ENCODE measurements at places on chromosomes 3 and 15.
A peak's percentile ranks its signal among the peaks of the same experiment; 100 is the strongest.

DNA sequence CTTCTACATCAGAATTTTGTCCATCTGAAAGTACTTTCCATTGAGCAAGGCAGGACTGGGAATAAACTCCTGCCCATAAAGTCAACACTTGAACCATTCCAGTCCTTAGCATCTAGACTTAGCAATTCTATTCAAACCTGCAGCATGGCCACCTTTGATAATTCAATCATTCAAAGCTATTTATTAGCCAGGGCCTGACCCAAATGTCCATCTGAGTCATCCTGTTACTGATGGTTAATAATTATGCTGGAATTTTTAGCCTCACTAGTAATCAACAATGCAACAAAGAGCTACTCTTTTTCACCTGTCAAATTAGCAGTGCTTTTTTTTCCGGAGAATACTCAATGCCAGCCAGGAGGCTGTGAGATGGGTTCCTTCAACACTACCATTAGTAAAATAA is 72.7 kb upstream of the SNRK start:
- no peak for DNase-seq

DNA sequence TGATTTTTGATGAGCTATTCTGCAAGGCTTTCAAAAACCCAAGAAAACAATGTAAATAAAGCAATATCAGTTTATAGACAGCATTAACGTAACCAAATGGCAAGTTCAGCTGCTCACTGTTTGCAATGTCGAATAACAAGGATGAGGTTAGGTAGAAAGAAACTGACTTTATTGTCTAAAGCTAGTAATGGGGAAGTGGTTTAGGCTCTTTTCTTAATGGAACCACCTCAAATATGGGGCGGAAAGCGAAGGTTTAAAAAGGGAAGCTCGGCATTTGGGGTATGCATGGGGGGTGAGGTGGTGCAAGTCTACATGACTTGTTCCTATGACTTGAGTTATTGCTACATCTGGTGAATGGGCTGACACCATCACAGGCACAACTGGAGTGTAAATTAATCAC is 1060.2 kb downstream of the NSUN3 start:
- DNase-seq, result no peak

DNA sequence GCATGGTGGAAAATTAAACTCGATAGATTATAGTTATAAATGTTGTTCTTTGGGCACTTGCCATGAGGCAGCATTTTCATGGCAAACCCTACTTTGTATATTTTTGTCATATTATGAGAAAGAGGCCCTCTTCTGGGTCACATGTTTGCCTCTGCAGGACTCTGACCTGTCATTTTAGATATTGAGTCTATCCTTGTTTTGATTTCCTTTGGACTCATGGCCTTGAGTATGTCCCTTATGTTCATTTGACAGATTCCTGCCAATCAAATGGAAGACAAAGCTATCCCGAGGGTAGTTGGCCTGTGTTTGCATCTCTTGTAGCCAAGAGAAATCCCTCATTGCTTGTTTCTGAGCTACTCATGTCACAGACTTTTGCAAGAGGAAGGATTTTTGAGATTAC is 226.3 kb downstream of the LPP start:
- DNase-seq, result no peak

- no peak for DNase-seq
Measured at GRCh38 chr3:156251424-156251823, 131.0 kb downstream of the KCNAB1 start.

- no peak for DNase-seq
Measured at GRCh38 chr15:37099319-37100108, 835 bp downstream of the MEIS2 start.

DNA sequence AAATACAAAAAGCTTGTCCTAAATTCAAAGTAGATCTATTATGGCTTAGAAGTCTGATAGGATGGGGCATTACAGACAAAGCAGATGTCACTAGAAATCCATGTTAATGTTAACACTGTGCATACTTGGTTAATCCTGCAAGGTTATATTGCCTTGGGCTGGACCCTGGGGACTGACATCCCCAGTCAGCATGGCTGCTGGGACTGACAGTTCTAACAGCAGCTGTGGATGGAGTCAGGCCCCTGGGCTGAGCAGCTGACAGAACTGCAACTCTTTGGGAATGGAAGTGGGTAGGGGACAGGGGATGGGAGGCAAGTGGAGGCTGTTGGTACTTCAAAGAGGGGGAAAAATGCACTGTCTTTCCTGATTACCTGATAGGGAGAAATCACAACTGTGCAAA is 7.5 kb downstream of the P2RY1 start:
- DNase-seq, result no peak

GRCh38 chr3:48399387-48400172 is 27.6 kb downstream of the FBXW12 start:
- no peak for DNase-seq

DNA sequence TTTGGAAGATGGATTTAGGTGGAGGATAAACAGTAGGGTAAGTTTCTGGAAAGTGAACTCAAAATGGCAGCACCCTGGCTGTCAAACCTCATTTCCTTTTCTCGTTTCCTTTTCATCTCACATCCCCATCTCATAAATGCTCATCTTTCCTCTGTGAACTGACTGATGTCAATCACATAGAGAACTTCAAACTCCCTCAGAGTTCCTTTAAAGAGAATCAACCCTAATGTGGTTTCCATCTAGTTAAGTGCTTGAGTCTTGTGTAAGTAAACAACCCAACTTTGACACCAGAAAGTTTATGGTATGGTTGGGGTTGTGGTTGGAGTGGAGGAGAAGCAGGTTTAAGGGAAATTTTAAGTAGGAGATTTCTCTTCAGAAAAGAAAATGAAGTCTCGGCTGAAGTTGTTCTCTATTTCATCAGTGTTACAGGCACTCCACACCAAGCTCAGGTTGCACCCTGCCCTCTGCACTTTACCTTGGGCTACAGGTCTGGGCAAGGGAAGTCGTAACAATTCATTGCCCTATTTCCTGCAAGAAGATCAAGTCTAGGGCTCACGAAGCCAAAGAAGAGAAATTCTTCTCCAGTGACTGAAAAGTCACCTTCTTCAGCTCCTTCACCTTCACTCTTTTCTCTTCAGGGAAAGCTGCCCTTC is 34.4 kb upstream of the TNIK start:
- DNase-seq, result no peak

DNA sequence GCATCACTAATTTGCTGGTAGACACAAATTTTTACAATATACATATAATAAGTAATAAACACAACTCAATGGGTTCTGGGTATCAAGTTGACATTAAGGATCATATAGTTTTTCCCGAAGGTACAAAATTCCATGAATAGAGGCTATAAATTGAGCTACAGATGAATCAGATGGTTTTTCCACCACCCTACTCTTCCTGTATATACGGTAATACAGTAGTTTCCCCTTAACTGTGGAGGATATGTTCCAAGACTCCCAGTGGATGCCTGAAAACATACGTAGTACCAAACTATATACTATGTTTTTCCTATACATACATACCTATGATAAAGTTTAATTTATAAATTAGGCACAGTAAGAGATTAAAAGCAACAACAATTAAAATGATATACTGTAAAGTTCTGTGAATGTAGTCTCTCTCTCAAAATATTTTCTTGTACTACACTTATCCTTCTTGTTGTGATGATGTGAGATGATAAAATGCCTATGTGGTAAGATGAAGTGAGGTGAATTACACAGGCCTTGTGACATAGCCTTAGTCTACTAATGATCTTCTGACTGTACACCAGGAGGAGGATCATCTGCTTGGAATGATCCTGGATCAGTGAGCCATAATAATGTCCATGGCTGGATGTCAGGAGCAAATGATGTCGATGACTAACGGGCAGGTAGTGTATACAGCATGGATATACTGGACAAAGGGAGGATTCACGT is 116.7 kb downstream of the NR1I2 start:
- DNase-seq, result no peak

- no peak for DNase-seq
Measured at GRCh38 chr3:54733106-54734006, 194.5 kb downstream of the LRTM1 start.

DNA sequence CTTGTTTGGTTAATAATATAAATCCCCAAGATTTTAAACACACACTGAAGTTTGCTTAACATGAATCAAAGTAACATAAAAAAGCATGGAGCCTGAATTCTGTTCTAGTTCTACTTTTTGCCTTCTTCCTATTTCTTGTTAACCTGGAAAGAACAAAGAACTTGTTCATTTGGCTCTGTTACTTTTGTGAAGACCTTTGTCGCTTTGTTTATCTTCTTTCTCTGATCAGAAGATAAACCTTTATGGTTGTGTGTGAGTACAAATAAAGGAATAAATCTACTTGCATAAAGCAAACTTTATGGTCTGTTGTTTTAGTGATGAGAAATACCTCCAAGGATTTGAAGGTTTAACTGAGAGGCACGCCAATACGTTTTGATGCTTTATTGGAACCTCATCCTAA is 210.1 kb upstream of the SATB1 start:
- no peak for DNase-seq

DNA sequence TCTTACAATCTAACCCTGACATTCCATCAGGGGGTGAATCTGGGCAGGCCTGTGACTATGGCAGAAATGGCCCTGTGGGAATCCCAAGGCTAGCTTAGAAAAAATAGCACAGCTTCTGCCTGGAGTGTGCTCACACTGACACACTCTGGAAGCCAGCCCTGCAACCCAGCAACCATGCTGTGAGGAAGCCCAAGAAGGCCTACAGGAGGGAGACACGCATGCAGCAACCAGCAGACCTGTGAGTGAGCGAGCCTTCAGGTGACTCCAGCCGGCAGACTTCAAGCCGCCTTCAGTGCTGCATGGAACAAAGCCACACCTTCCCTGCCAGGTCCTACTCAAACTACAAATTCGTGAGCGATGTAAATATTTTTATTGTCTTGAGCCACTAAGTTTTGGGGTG is 26.1 kb downstream of the RAB6B start:
- DNase-seq, result no peak

- DNase-seq, result no peak
Measured at GRCh38 chr3:70889162-70890019, 577.0 kb upstream of the MDFIC2 start.

- no peak for DNase-seq
Measured at GRCh38 chr3:43693594-43693993, 2.9 kb downstream of the ABHD5 start.

GRCh38 chr3:143811602-143812001 is 36.7 kb downstream of the SLC9A9 start:
- no peak for DNase-seq

DNA sequence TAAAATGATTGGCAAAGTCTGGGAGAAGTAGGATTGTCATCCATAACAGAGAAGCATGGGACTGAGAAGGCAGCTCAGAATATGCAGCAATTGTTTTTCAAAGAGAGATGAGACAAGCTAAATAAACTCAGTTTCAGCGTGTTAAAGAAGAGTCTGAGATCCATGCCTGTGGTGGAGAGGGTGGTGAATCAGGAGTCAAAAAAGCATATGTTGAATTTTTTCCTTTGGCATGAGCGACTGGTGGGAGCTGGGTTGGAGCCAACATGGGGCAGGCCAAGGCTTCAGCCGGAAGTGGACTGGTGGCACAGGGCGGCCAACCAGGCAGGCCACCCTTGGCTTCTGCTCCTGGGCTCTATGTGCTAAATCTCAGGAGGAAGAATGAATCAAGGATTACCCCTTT is 102.0 kb downstream of the SST start:
- DNase-seq, result no peak

GRCh38 chr3:182711853-182712252 is 81.5 kb upstream of the ATP11B start:
- DNase-seq, result no peak

DNA sequence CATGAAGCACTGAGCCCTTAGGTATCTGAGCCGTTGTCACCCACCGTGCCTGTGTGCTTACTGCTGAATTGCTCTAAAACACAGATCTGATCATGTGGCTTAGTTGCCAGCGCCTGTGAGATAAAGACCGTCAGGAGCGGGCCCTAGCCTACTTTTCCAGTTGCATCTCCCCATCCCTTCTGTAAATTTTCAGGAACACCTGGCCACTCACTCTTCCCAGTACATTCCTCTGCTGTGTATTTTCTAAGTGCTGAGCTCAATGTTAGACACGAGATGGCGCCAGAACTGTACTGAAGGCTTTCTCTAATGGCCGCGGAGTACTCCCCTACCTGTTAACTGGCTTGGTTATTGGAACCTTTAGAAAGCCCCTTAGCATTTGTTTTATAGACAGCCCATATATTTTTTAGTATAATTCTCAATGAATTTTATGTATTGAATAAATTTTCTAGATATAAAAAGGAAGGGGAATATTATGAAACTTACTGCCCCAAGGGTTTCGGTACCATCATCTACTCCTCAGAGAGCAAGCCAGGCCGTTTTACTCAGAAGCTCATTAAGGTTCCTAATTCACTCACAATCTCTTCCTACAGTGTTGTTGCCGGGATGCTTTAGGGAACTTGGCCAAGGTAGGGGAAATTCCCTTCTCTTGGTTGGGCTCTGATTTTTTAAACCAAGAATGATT is 16.7 kb upstream of the WNT7A start:
- peak; percentile 28 for DNase-seq

DNA sequence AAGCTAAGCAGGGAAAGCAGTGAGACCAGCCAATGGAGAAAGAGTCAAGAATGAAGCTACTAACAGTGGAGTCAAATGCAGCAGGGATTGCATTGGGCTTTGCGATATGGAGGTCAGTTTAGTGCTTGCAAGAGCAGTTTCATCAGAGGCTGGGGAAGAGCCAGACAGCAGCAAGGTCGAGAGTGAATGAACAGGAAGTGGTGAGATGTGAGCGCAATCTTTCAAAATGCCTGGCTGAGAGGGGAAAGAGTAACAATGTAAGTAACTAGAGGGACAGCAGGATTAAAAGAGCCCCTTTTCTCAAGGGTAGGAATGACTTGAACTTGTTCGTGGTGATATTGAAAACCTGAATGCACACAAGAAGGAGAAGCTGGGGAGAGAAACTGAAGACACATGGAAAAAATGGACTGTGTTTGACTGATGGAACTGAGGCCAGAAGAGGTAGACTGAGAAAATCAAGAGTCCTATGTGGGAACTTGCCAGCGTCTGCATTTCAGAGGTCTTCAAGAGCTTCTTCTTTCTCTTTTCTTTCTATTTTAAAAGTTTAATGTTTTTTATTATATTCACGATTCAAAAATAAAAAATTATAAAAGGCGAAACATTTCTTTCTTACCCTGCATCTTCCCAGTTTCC is 30.6 kb upstream of the GPR160 start:
- no peak for DNase-seq

- DNase-seq, result no peak
Measured at GRCh38 chr3:81354119-81354518, 407.3 kb downstream of the GBE1 start.

- peak; percentile 40 for DNase-seq
Measured at GRCh38 chr3:10344147-10344943, 23.4 kb upstream of the SEC13 start.

DNA sequence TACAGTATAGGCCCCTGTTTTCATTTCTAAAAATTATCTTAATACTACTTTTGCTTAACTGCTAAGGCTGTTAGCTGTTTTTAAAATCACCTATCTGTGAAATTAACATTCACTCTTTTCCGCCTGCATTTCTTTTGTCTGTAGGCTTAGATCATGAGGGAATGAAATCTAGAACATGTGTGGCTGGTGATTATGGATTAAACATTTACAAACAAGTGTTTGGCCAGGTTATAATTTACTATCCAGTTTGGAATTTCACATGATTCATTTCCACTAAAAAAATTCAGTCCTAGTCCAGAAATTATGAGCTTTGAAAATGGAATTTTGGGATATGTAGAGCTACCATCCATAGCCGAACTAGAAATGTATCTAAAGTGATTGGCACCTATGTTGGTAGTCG is 39.1 kb downstream of the GOLM2 start:
- DNase-seq, result no peak

Data from activated T-helper 9 cell treated with anti-CD3 and anti-CD28 coated beads, Interleukin-2, amount 50 U/mL, for 16 hours (primary cell).